ENCODE measurements at places on chromosomes 5 and 9.
A peak's percentile ranks its signal among the peaks of the same experiment; 100 is the strongest.

- H3K27me3 ChIP-seq: no peaks in the 10 kb centered on the region
- H3K27ac ChIP-seq: no peak overlapping the region
- H3K36me3 ChIP-seq: no peaks in the 10 kb centered on the region
- no peak overlapping the region for H3K4me3 ChIP-seq
These were observed 72.8 kb downstream of the SNCAIP start for GRCh38 chr5:122384739-122385235.

DNA sequence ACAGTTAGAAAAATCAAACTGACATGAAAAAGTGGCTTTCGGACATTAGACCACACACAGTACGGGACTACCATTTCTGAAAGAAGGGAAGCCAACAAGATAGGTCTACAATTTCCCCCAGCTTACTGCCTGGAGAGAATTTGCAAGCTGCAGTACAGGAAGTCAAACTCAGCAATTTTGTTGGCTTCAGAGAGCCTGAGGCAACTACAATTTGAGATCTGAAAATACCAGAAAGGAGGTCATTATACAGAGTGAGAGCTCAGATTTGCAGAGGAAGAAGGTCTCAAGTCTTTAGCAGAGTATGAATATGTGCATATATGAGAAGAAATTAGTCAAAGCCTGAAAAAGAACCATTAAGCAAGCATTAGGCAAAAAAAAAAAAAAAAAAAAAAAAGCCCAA is 83.0 kb downstream of the OXCT1 start:
- H3K27me3 ChIP-seq: no peaks in the 10 kb centered on the region
- peaks cover 4% of the 10 kb centered on the region for H3K36me3 ChIP-seq
- H3K4me1 ChIP-seq: no peaks in the 10 kb centered on the region
- no peak overlapping the region for H3K4me3 ChIP-seq

- H3K4me3 ChIP-seq: peak overlapping the region; percentile 4
- H3K4me1 ChIP-seq: no peaks in the 10 kb centered on the region
- peaks cover 68% of the 10 kb centered on the region for H3K27me3 ChIP-seq
- H3K27ac ChIP-seq: peak overlapping the region; percentile 2
- no peak for DNase-seq
- H3K36me3 ChIP-seq: no peaks in the 10 kb centered on the region
These were observed 467 bp upstream of the SMIM32 start for GRCh38 chr5:136193322-136193935.

GRCh38 chr5:105877592-105877991 is 1793.1 kb downstream of the EFNA5 start:
- H3K4me1 ChIP-seq: no peaks in the 10 kb centered on the region
- no peaks in the 10 kb centered on the region for H3K36me3 ChIP-seq
- no peak for DNase-seq
- H3K4me3 ChIP-seq: no peak overlapping the region
- H3K27me3 ChIP-seq: no peaks in the 10 kb centered on the region

- H3K27me3 ChIP-seq: no peaks in the 10 kb centered on the region
- H3K27ac ChIP-seq: no peak overlapping the region
- H3K36me3 ChIP-seq: no peaks in the 10 kb centered on the region
- no peak for DNase-seq
- H3K4me3 ChIP-seq: no peak overlapping the region
These were observed 16.3 kb upstream of the SEMA5A start for GRCh38 chr5:9562141-9562540.

DNA sequence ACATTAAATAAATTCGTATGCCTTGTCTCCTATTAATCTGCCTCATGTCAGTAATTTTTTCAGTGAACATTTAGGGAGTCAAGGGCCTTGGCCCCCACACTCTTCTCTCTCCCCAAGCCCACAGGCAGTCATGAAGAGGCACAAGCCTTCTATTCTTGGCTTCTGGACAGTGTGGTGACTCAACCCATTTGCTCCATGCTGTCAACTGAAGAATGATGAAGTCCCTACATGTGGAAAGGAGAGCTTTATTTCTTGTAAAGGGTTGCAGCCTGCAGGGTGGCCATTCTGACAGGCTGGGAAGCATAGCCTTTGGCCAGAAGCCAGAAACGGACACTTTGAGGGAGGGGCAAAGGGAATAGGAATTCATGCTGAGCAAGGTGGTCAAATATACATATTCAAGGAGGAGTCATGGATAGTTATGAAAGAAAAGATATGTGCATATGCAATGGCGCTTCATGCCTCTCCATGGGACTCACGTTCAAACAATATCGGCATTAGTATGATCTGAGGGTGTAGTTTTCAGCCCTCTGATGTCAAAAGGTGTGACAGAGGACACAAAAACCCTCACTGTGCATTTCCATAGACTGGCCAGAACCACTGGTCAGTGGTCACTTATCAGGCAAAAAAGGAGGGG is 31.3 kb downstream of the ANKRA2 start:
- no peaks in the 10 kb centered on the region for H3K4me1 ChIP-seq
- no peak for DNase-seq
- H3K4me3 ChIP-seq: no peak overlapping the region
- peaks cover 5% of the 10 kb centered on the region for H3K27me3 ChIP-seq
- no peaks in the 10 kb centered on the region for H3K36me3 ChIP-seq
- H3K27ac ChIP-seq: no peak overlapping the region

DNA sequence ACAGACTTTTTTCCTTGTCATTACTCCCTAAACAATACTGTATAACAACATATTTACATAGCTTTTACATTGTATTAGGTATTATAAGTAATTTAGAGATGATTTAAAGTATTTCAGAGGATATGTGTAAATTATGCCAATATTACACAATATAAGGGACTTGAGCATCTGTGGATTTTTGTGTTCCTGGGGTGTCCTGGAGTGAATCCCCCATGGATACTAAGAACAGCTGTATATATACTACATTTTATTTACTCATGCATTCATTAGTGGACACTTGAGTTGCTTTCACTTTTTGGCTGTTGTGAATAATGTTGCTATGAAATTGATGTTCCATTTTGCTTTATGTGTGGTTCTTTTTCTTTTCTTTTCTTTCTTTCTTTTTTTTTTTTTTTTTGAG is 348.8 kb downstream of the SH3GL2 start:
- H3K27me3 ChIP-seq: no peaks in the 10 kb centered on the region
- no peak for DNase-seq
- no peak overlapping the region for H3K27ac ChIP-seq
- H3K4me1 ChIP-seq: no peaks in the 10 kb centered on the region

DNA sequence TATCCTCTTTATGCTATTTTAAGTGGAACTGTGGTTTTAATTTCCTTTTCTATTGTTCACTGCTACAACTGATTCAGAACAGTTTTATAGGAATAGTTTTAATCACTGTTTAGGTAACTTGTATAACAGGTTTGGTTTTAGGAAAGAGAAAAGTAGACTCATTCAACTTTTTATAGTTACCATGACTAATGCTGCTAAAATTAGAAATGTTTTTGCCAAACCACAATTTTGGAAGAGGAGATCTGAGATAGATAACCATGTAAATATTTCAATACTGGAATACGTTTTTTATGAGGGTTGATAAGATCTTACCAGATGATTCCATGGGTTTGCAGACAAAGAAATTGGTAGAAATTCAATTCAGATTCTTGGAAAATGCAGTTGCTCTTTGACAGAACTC is 404.6 kb upstream of the ARRDC3 start:
- H3K4me1 ChIP-seq: no peaks in the 10 kb centered on the region
- H3K27me3 ChIP-seq: no peaks in the 10 kb centered on the region
- no peak overlapping the region for H3K27ac ChIP-seq
- no peaks in the 10 kb centered on the region for H3K36me3 ChIP-seq
- DNase-seq: no peak

- H3K36me3 ChIP-seq: peaks cover 22% of the 10 kb centered on the region
- peak overlapping the region; percentile 95 for H3K27ac ChIP-seq
- no peaks in the 10 kb centered on the region for H3K27me3 ChIP-seq
- DNase-seq: peak; percentile 37
- peaks cover 73% of the 10 kb centered on the region for H3K4me1 ChIP-seq
These were observed 893 bp upstream of the SH2D3C start for GRCh38 chr9:127779136-127779981.

DNA sequence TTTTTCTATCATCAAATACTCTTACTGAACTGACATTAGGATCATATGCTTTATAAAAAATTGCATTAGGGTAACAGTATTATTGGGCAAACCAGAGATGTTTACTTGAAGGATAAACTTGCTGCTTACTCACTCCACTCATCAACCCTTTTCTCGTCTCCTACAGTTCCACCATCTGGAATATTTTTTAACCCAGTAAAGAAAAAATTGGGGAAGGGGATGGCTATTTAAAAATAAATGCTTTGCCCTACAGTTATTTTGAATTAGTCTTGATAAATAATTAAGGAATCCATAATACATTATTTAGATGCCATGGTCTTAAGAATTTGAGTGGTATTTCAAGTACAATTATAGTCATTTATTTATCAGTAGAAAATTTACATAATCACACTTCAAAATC is 225.8 kb downstream of the MEF2C start:
- no peak overlapping the region for H3K4me3 ChIP-seq
- H3K27ac ChIP-seq: no peak overlapping the region
- no peaks in the 10 kb centered on the region for H3K36me3 ChIP-seq

DNA sequence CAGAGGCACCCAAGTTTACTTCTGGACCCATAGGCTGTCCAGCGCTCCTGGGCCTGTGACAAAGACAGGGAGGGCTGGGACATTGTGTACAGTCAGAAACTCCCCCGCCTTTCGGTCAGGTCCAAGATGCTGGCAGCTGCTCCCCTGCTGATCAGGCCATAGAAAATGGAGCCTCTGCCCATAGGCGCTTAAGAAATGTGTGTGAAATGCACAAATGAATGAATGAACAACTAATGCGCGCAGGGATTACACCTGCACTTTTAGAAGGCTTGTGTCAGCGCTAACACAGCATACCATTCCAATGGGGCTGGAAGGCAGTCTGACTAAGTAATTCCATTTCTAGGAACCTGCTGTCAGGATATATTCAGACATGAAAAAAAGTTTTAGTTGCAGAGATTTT is 16.3 kb downstream of the PTPN3 start:
- no peak for DNase-seq
- H3K27ac ChIP-seq: no peak overlapping the region
- H3K4me3 ChIP-seq: no peak overlapping the region
- no peaks in the 10 kb centered on the region for H3K4me1 ChIP-seq
- H3K36me3 ChIP-seq: no peaks in the 10 kb centered on the region

DNA sequence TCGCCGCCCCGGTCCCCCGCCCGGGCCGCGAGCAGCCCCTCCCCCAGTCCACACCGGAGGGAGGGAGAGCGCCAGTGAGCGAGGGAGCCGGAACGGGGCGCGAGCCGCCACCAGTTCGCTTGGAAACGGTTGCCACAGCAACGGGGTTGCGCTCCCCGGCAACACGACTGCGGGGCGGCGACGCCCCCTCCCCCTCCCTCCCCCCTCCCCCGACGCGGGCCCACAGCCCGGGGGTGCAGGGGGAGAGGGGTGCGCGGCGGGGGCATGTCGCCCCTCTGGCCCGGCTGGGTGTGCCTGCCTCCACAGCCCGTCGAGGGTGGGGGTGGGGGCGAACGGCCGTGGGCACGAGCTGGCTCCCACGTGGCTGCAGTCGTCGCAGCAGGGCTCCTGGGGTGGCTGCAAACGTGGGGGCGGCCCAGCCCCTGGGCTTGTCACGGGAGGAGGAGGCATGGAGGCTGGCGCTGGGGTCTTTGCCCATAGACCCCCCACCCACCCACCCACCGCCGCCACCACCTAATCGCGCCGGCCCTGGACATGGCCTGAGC is 524 bp downstream of the PRR7 start:
- H3K4me1 ChIP-seq: peaks cover 40% of the 10 kb centered on the region
- H3K27me3 ChIP-seq: peaks cover 19% of the 10 kb centered on the region
- H3K27ac ChIP-seq: no peak overlapping the region
- H3K4me3 ChIP-seq: peak overlapping the region; percentile 71
- H3K36me3 ChIP-seq: peaks cover 15% of the 10 kb centered on the region

GRCh38 chr9:129006328-129007034 is 21.6 kb downstream of the SH3GLB2 start:
- DNase-seq: peak; percentile 55
- H3K36me3 ChIP-seq: peaks cover 87% of the 10 kb centered on the region
- no peaks in the 10 kb centered on the region for H3K4me1 ChIP-seq

GRCh38 chr5:8280711-8281363 is 411.9 kb downstream of the MTRR start:
- H3K4me1 ChIP-seq: no peaks in the 10 kb centered on the region
- no peak for DNase-seq
- no peaks in the 10 kb centered on the region for H3K36me3 ChIP-seq
- H3K4me3 ChIP-seq: no peak overlapping the region
- H3K27ac ChIP-seq: no peak overlapping the region
- H3K27me3 ChIP-seq: no peaks in the 10 kb centered on the region

GRCh38 chr5:38601863-38602298 is 45.4 kb upstream of the LIFR start:
- no peak overlapping the region for H3K27ac ChIP-seq
- H3K4me1 ChIP-seq: no peaks in the 10 kb centered on the region
- no peaks in the 10 kb centered on the region for H3K27me3 ChIP-seq
- H3K4me3 ChIP-seq: no peak overlapping the region
- no peaks in the 10 kb centered on the region for H3K36me3 ChIP-seq
- no peak for DNase-seq

DNA sequence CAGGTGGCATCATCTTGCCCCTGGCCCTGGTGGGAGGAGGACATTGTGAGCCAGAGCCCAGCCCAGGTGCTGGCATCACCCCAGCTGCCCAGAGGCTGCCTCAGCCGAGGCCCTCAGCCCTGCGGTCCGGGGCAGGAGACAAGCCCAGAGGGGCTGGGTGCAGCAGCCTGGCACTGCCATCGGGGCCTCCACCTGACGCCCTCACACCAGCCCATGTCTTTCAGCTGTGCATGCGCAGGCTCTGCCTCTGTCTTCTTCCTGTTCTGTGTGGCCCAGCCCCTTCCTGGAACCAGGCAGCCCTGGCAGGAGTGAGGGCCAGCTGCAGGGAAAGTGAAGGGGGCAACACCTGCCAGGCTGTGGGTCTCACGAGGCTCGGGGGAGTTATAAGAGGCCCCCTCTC is 4.8 kb upstream of the CEL start:
- H3K27me3 ChIP-seq: no peaks in the 10 kb centered on the region
- peaks cover 12% of the 10 kb centered on the region for H3K4me1 ChIP-seq
- H3K36me3 ChIP-seq: peaks cover 59% of the 10 kb centered on the region
- no peak overlapping the region for H3K27ac ChIP-seq

DNA sequence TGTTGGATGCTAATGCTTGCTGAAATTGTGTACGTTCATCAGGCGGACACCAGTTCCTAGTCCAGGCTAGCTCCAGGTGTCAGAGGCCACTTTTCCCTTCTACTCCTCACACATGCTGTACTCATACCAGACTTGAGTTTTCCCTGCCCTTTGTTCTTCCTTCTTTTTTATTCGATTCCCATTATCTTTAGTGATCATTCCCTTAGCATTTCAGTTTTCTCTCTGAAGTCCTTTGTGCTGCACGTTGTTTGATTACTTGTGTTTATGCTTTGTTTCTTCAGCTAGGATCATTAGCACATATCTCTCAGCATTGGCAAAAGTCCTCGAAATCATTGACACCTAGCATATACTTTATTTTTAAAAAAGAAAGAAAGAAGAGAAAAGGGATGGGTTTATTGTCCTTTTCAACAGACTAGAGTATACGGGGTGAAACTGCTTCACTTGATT is 409 bp upstream of the COX7C start:
- no peak for DNase-seq
- peak overlapping the region; percentile 87 for H3K4me3 ChIP-seq
- H3K36me3 ChIP-seq: peaks cover 26% of the 10 kb centered on the region
- peaks cover 6% of the 10 kb centered on the region for H3K4me1 ChIP-seq
- no peaks in the 10 kb centered on the region for H3K27me3 ChIP-seq
- H3K27ac ChIP-seq: no peak overlapping the region

GRCh38 chr5:54671681-54672080 is 154.1 kb downstream of the SNX18 start:
- no peak overlapping the region for H3K4me3 ChIP-seq
- H3K4me1 ChIP-seq: no peaks in the 10 kb centered on the region
- H3K36me3 ChIP-seq: no peaks in the 10 kb centered on the region
- H3K27ac ChIP-seq: no peak overlapping the region

- no peaks in the 10 kb centered on the region for H3K27me3 ChIP-seq
- no peak for DNase-seq
- no peaks in the 10 kb centered on the region for H3K36me3 ChIP-seq
These were observed 23.3 kb downstream of the FAM81B start for GRCh38 chr5:95414451-95414850.

Measured in thymus (tissue), 14 donors.